Activated CD4-positive, alpha-beta T cell treated with anti-CD3 and anti-CD28 coated beads for 36 hours (primary cell): ENCODE measurements at places on chromosomes 2 and 18.

DNA sequence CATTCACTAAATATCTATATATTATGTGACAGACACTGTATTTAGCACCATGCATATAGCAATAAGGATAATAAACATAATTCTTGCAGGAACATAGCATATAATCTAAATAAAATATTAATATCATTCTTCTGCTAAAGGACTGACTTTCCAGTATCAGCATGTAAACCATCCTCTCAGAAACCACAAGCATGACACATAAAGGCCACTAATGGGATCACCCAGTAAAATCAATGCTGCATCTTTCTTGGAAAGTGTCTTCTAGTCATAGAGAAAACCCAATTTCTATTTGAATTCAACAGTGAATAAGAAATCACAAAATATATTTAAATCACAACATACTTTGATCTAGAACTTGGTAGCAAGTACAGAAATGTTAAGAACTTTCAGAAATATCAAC lies 5.8 kb upstream of the LRP1B start:
- DNase-seq: no peak
- no peaks in the 10 kb centered on the region for H3K4me1 ChIP-seq
- no peak overlapping the region for H3K4me3 ChIP-seq
- H3K27ac ChIP-seq: no peak overlapping the region
- H3K36me3 ChIP-seq: no peaks in the 10 kb centered on the region

DNA sequence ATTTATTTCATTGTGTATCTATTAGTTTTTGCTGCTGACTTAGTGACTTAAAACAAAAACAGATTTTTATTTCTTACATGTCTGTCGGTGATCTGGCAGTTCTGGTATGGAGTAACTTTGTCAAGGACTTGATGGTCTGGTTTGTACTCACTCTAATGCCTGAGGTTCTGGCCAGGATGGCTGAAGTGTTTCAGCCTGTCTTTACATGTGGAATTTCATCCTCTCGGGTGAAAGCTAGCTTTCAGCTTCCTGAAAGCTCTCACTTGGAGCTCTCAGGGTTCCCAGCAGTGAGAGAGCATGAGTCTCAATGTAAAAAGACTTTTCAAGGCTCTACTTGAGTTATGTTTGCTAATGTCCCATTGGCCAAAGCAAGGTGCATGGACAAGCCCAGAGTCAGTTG lies 216.4 kb downstream of the NR4A2 start:
- no peak overlapping the region for H3K27ac ChIP-seq
- H3K4me3 ChIP-seq: no peak overlapping the region
- no peaks in the 10 kb centered on the region for H3K4me1 ChIP-seq

- peak; percentile 62 for DNase-seq
- H3K27ac ChIP-seq: peak overlapping the region; percentile 69
- no peaks in the 10 kb centered on the region for H3K36me3 ChIP-seq
- no peaks in the 10 kb centered on the region for H3K27me3 ChIP-seq
Observed at GRCh38 chr2:239944694-239945551, 80.2 kb downstream of the NDUFA10 start.

GRCh38 chr2:226773291-226773690 lies 26.3 kb downstream of the IRS1 start:
- no peak for DNase-seq
- no peak overlapping the region for H3K27ac ChIP-seq
- H3K36me3 ChIP-seq: peaks cover 9% of the 10 kb centered on the region
- H3K4me3 ChIP-seq: no peak overlapping the region
